ENCODE measurements at places on chromosomes 7 and 10.

- H3K36me3 ChIP-seq: no peaks in the 10 kb centered on the region
- H3K27ac ChIP-seq: no peak overlapping the region
- H3K4me1 ChIP-seq: no peaks in the 10 kb centered on the region
- no peaks in the 10 kb centered on the region for H3K27me3 ChIP-seq
- H3K4me3 ChIP-seq: no peak overlapping the region
- no peak for DNase-seq
Observed at GRCh38 chr7:129159539-129159938, 15.0 kb downstream of the TSPAN33 start.

- peaks cover 35% of the 10 kb centered on the region for H3K27me3 ChIP-seq
- H3K36me3 ChIP-seq: no peaks in the 10 kb centered on the region
- H3K4me1 ChIP-seq: peaks cover 4% of the 10 kb centered on the region
- H3K27ac ChIP-seq: no peak overlapping the region
- H3K4me3 ChIP-seq: no peak overlapping the region
Observed at GRCh38 chr10:12960941-12961340, 40.6 kb downstream of the CCDC3 start.

DNA sequence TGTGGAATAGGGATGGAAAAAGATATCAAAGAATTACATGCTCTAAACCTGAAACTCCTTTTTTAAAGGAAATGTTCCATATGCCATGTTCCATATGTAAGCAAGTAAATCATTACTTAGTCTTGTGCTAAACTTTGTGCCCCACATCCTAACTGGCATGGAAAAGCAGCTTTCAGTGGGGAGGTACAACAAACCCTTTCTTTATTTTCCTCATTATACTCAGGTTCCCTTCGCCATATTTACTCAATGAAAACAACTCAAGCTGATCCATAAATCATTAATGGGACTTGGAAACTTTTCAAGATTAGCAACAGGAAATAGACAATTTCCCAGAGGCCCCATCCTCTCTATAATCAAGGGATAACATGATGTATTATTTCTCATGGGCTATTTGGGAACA, 56.0 kb downstream of the GSAP start:
- DNase-seq: no peak
- H3K36me3 ChIP-seq: no peaks in the 10 kb centered on the region
- H3K4me1 ChIP-seq: peaks cover 4% of the 10 kb centered on the region
- no peak overlapping the region for H3K27ac ChIP-seq
- H3K27me3 ChIP-seq: no peaks in the 10 kb centered on the region

- H3K36me3 ChIP-seq: peaks cover 84% of the 10 kb centered on the region
- H3K4me3 ChIP-seq: no peak overlapping the region
- no peak for DNase-seq
- H3K27me3 ChIP-seq: no peaks in the 10 kb centered on the region
- H3K4me1 ChIP-seq: peaks cover 1% of the 10 kb centered on the region
- H3K27ac ChIP-seq: no peak overlapping the region
Observed at GRCh38 chr7:158684329-158684728, 20.3 kb downstream of the NCAPG2 start.

- H3K27me3 ChIP-seq: no peaks in the 10 kb centered on the region
- H3K36me3 ChIP-seq: peaks cover 48% of the 10 kb centered on the region
- no peak overlapping the region for H3K4me3 ChIP-seq
Observed at GRCh38 chr10:13105184-13105583, 5.2 kb downstream of the OPTN start.

- peaks cover 39% of the 10 kb centered on the region for H3K36me3 ChIP-seq
- no peaks in the 10 kb centered on the region for H3K4me1 ChIP-seq
- H3K27me3 ChIP-seq: no peaks in the 10 kb centered on the region
- H3K27ac ChIP-seq: no peak overlapping the region
- no peak for DNase-seq
- no peak overlapping the region for H3K4me3 ChIP-seq
Observed at GRCh38 chr7:102170393-102170970, 116.2 kb upstream of the SH2B2 start.

DNA sequence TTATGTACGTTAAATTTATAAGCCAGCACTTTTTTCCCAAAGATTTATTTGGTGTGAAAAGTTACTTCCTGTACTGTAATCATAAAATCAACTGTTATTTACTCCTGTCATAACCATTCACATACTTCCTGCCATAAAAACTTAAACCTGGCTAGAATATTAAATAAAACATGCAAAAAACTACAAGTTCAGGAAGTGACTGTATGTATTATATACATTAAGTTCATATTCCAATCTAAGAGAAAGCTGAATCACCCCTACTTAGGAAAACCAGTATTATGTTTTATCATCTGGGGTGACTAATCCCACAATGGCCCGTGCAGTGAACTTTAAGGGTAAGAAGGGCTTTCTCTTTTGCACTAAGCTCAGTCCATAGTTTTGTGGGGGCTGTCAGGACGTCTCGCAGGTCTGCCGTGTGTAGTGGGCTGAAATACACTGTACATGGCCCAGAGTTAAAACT, 183.7 kb upstream of the KLF14 start:
- peak overlapping the region; percentile 89 for H3K4me3 ChIP-seq
- peaks cover 97% of the 10 kb centered on the region for H3K36me3 ChIP-seq
- H3K27me3 ChIP-seq: no peaks in the 10 kb centered on the region
- no peak for DNase-seq
- H3K27ac ChIP-seq: peak overlapping the region; percentile 99

DNA sequence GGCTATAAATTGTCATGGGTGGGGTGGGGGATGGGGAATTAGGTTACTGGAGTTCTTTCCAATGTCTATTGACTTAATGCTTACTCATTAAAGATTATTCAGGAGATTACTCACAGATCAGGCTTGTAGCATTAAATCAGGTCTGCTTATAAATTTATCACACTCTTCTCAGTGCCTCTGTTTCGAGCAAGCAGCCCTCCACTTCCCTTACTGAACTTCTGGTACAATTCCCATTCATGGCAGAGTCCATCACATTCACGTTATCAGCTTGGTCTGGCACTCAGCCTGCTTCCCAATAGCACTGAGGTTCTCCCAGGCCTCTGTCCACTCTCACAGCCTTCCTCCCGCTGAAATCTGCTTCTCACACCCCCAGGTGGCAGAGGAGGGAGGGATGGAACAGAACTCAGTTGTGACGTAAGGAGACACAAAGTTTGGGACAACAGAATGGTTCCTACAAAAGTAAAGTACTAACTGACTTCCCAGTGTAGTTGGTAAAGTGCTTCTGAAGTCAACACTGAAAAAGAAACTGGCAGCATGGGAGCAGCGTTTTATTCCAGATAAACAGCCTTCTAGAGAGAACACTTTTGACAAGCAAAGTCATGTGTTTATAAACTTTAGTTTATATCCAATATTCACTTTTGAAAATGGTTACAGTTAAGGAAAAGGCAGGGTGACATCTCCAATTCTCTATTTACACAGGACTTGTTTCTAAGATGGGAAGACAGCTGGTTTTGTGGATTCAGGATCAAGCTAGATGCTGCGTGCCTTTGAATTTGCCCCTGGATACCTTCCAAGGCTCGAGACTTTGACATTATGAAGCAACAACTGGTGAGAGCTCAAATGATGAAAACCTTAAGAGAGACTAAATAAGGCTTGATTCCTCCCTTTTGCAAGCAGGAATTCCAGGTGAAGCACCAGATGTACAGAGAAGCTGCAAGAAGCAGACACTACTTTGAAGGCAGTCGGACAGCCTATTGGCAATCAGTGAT, 81.4 kb downstream of the ATXN7L1 start:
- DNase-seq: no peak
- H3K27ac ChIP-seq: no peak overlapping the region
- H3K36me3 ChIP-seq: no peaks in the 10 kb centered on the region
- no peaks in the 10 kb centered on the region for H3K27me3 ChIP-seq
- H3K4me1 ChIP-seq: peaks cover 24% of the 10 kb centered on the region
- no peak overlapping the region for H3K4me3 ChIP-seq

DNA sequence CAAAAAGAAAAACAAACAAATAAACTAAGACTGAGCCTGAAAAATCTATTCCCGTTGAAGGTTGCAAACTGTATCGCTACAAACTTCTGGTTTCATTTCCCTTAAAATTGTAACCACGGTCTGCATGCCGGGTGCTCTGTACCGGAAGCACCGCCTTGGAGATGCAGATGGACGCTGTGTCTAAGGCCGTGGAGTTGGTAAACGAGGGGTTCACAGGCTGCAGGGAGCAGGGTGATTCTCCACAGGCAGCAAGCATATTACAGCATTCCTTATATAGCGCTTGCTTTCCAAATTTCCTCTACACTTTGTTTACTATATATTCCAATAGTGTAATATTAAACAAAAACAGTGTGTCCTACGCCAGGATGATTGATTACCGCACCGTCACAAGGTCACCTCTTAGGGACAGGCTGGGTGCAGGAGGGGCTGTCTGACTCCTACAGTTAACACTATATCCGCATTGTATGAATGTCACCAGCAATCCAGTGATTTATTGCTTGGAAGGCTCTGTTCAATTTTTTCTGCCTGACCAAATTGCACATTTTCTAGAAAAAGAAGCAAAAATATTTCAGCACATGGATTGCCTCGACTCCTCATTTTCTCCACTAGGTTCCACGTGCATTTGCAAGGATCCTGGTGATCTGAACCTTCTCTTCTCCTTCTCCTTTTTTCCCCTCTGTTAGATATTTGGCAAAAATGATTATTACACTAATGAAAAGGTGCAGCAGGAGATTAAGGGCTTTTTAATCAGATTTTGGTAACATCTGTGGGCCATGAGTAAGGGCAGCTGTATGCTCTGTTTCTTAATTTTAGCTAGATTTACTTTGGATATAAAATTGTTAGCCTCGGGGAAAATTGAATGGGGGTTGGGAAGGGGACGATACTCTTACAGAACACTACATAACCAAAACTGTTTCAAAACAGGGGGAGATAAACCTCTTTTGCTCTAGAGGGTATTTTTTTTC, 325.8 kb upstream of the MGMT start:
- no peaks in the 10 kb centered on the region for H3K36me3 ChIP-seq
- H3K27ac ChIP-seq: no peak overlapping the region
- no peak for DNase-seq

GRCh38 chr10:95661818-95662217, 5.3 kb upstream of the ALDH18A1 start:
- H3K4me1 ChIP-seq: peaks cover 11% of the 10 kb centered on the region
- H3K4me3 ChIP-seq: no peak overlapping the region
- H3K36me3 ChIP-seq: peaks cover 36% of the 10 kb centered on the region
- H3K27me3 ChIP-seq: no peaks in the 10 kb centered on the region
- no peak overlapping the region for H3K27ac ChIP-seq

DNA sequence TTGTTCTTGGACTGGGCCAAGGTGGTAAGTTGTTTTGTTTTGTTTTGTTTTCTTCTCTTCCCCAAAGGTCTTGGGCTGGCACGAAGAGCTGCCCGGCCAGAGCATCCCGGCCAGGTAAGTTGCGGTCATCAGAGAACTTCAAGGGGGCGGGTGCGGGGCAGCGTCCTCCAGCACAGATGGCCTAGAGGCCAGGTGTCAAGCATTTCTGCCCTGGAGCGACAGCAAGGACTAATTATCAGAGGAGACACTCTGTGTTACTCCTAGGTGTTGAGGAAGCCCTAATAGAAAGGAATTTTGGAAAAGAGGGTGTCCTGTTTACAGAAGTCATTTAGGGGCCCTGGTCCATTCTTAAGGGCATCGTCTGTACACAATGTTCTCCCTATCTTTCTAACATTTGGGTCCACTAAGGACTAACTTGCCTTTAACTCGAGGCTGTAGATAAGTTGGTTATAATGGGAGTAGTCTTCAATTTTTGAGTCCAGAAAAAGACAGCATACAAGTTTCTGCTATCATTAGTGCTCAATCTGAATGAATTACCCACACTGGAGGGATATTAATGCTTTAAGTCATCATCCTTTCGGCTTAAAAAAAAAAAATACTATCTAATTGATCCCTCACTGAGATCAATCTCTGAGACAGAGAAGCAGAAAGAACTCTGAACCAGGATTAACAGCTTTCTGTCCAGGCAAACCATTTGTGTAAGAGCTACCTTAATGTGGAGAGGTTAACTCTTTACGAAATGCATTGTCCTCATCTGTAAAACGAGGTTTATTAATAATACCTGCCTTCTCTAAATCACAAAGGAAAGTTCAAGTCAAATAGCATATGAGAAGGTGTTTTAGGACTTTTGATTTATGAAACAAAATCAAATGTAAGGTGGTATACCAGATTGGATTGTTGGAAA, 1.5 kb downstream of the ITGB8 start:
- no peak for DNase-seq
- no peak overlapping the region for H3K27ac ChIP-seq
- H3K4me1 ChIP-seq: peaks cover 22% of the 10 kb centered on the region
- H3K4me3 ChIP-seq: peak overlapping the region; percentile 55
- H3K27me3 ChIP-seq: peaks cover 71% of the 10 kb centered on the region

DNA sequence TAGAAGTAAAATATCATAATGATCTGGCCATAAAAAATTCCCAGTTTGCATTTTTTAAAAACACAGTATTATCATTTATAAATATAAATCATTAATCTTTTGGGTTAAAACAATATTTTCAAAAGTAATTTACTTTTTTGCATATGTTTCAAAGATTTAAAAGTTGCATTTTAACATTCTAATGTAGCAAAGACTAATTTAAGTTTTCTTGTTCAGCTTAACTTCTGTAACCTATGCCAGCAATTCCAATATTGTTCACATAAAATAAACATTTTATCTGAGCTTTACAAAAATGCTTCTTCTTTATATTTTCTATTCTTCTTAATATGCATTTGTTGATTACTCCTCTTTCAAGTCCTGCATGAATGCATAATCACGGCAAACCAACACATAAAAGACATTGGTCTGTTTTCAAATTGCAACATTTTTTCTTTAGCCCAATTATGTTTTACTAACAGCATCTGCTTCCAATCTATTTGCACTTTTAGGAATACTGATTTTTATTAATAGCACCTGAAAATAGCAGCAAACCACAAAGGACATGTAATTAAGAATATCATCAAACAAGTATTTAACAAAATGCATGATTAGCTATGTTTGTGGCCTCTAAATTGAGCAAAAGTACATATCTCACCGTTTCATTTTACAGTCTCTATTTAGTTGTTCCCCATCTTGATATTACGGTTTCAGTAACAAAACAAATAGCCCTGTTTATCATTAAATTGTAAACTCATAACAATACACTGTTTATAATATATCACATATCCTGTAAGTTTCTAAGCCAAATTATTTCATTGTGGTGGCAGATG, 286.9 kb upstream of the NFE2L3 start:
- H3K4me3 ChIP-seq: no peak overlapping the region
- peaks cover 16% of the 10 kb centered on the region for H3K4me1 ChIP-seq
- DNase-seq: no peak
- no peak overlapping the region for H3K27ac ChIP-seq
- no peaks in the 10 kb centered on the region for H3K36me3 ChIP-seq

GRCh38 chr7:90272242-90272641, 27.3 kb downstream of the CFAP69 start:
- H3K36me3 ChIP-seq: no peaks in the 10 kb centered on the region
- no peak overlapping the region for H3K4me3 ChIP-seq
- no peaks in the 10 kb centered on the region for H3K27me3 ChIP-seq
- no peaks in the 10 kb centered on the region for H3K4me1 ChIP-seq
- no peak for DNase-seq
- no peak overlapping the region for H3K27ac ChIP-seq

DNA sequence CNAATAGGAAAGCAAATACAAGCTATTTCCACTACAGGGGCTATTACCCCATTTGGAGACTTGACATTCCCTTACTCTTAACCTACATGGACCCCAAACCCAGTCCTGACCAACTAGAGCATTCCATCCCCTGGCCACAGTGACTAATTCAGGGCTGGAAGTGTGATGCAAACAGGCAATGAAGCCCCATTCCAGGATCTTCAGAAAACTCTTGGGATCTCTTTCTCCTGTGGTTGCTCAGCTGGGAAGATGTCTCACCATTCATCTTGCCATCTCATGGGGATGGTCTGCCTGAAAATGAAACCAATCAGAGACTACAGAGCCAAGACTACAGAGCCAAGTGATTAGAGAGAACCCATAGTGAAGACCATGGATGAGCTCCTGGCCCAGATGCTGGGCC, 206.2 kb downstream of the ZNF365 start:
- peaks cover 4% of the 10 kb centered on the region for H3K27me3 ChIP-seq
- no peak overlapping the region for H3K27ac ChIP-seq
- H3K36me3 ChIP-seq: no peaks in the 10 kb centered on the region

All from activated T-cell treated with anti-CD3 and anti-CD28 coated beads, Interleukin-2, amount 50 U/mL, for 24 hours (primary cell).